Activated CD8-positive, alpha-beta T cell treated with anti-CD3 and anti-CD28 coated beads, Interleukin-2, amount 10 ng/mL, durations not matched to agents 7 days and 5 days (primary cell): ENCODE measurements at places on chromosomes 16 and 17. TPM values are rescaled to one million over a fixed set of nuclear protein-coding genes. Genes with fewer than 3 reads are reported as not detected.
A peak's percentile ranks its signal among the peaks of the same experiment; 100 is the strongest.

- H3K27me3 ChIP-seq, result no peaks in the 10 kb centered on the region
- no peaks in the 10 kb centered on the region for H3K4me1 ChIP-seq
- H3K4me3 ChIP-seq, result no peak overlapping the region
- H3K27ac ChIP-seq, result no peak overlapping the region
- DNase-seq, result no peak
These were observed 8.3 kb upstream of the RBFOX1 start for GRCh38 chr16:7324321-7324720.

DNA sequence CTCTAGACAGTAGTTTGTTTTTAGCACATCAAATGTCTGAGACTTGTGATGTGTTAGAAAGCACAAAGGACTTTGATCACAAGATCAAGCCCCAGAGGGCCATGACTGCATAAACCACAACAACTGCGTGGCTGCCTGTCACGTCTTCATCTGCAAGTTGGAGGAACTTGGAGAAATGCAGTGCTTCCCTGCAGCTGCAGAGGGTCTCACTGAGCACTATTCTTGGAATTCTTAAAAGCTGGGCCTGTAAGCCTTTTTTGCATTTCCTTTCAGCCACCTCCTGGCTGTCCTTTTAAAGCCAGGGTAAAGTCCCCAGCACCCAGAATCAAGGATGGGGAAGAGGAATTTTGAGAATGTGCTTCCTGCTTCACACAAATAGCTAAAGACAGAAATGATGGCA lies 431.3 kb downstream of the MAF start:
- H3K4me1 ChIP-seq, result peaks cover 14% of the 10 kb centered on the region
- H3K4me3 ChIP-seq, result no peak overlapping the region
- peak; percentile 53 for DNase-seq

DNA sequence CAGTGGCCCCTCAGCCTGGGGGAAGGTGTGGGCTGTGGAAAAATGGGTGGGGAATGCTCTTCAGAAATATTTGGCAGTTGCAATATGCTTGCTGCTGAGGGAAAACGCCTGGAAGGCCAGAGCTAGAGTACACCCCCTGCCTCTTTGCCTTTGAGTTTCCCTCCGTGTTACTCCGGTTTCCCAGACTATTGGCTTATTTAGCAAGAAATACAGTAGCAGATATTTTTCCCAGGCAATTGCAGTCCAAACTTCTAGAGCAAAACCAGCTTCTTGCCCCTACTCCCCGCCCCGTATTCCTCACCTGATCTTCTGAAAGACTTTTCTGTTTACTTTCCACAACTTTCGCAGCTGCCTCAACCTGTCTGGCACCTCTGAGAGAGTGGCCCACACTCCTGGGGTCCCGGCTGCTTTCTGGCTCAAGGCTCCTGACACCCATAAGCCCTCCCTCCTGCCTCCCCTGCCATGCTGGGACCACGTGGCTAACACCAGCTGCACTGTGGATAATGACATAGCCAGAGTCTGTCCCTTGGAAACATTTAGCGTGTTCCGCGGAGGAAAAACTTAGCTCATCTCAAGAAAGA lies 45.8 kb upstream of the HELZ start:
- H3K4me3 ChIP-seq, result no peak overlapping the region
- no peak for DNase-seq
- H3K36me3 ChIP-seq, result no peaks in the 10 kb centered on the region
- H3K27ac ChIP-seq, result no peak overlapping the region
- no peaks in the 10 kb centered on the region for H3K27me3 ChIP-seq

The STH gene
- not detected for total RNA-seq

DNA sequence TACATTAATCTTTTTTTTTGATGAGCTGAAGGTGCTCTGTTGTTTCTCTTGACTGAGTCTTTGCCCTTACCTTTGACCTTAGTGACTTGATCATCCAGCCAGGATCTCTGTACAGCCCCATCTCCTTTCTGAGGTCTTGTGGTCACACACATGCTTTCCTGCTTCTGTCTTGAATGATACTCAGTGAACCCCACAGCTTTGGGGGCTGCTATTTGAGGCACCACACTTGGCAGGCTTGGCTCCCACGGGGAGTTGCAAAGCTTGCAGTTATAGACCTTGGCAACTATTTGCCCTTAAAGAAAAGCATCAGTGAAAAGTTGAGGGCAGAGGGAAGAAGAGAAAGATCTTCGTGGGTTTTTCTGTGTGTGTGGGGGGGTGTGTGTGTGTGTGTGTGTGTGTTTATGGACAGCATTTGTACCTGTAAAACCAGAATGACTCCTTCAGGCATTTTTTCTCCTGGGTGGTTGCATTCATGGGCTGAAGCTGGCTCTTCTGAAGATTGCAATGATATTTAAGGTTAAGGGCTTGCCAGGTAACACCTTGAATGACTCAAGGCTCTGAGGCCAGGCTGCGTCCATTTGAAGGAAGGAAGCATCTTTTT lies 101.6 kb downstream of the MSI2 start:
- peak overlapping the region; percentile 59 for H3K27ac ChIP-seq
- peak overlapping the region; percentile 39 for H3K4me3 ChIP-seq
- peaks cover 62% of the 10 kb centered on the region for H3K4me1 ChIP-seq

The SLC52A1 gene
- total RNA-seq, result 0.40 TPM

DNA sequence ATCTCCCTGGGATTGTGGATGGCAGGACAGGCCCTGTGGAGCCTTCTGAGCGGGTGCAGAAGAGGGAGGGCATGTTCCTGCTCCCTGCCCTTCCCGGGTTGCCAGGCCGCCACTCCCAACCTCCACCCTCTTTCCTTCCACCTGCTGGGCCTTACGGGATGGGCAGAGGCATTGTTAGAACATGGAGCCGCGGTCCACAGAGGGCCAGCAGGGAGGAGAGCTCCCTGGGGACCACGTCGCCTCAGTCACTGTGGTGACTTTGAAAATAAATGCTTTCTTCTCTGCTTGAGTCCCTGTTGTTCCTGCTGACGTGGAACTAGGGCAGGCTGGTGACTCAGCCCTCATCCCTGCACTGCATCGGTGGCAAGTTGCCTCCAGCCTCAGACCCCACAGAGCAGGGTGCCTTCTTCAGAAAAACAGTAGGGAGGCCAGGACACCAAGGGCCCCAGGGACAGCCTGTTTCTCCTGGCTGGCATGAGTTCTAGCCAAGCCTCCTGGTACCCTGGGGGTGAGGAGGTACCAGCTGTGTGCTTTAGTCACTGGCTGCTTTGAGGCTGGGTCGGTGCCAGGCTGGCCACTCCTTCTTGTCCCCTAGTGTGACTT lies 224.9 kb downstream of the SEC14L1 start:
- H3K36me3 ChIP-seq, result no peaks in the 10 kb centered on the region
- DNase-seq, result no peak
- H3K4me1 ChIP-seq, result peaks cover 55% of the 10 kb centered on the region
- H3K27me3 ChIP-seq, result peaks cover 10% of the 10 kb centered on the region

- peaks cover 61% of the 10 kb centered on the region for H3K4me1 ChIP-seq
- H3K36me3 ChIP-seq, result peaks cover 52% of the 10 kb centered on the region
- peak; percentile 68 for DNase-seq
- peak overlapping the region; percentile 69 for H3K4me3 ChIP-seq
- no peaks in the 10 kb centered on the region for H3K27me3 ChIP-seq
- peak overlapping the region; percentile 95 for H3K27ac ChIP-seq
These were observed 2.4 kb upstream of the CISD3 start for GRCh38 chr17:38727736-38728135.

The SPATA33 gene
- 16.1 TPM for total RNA-seq

DNA sequence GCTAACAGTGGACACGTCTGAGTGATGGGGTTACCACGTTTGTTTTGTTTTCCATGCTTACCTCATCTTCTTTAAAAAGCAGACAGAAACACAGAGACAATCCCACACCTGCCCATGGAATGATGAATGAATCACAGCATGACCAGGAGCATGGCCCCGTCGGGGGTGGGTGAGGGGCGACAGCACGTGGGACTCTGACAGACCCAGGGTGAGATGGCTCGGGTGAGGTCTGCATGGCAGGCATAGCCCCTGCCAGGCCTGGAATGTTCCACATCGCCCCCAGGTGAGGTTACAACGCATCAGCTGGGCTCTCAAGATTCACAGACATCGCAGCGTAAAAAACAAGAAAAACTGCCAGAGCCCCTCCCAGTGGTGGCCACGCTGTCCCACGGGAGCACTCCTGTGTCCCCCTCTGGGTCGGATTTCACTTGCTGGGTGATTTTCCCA lies 18.1 kb downstream of the SLC7A5 start:
- H3K36me3 ChIP-seq, result peaks cover 63% of the 10 kb centered on the region
- H3K4me1 ChIP-seq, result peaks cover 58% of the 10 kb centered on the region
- H3K27me3 ChIP-seq, result no peaks in the 10 kb centered on the region
- no peak overlapping the region for H3K4me3 ChIP-seq
- peak overlapping the region; percentile 55 for H3K27ac ChIP-seq

GRCh38 chr17:51270636-51271035 lies 10.3 kb downstream of the UTP18 start:
- no peak overlapping the region for H3K27ac ChIP-seq
- H3K36me3 ChIP-seq, result peaks cover 53% of the 10 kb centered on the region
- H3K27me3 ChIP-seq, result no peaks in the 10 kb centered on the region
- no peak for DNase-seq
- peaks cover 7% of the 10 kb centered on the region for H3K4me1 ChIP-seq

- DNase-seq, result no peak
- no peaks in the 10 kb centered on the region for H3K27me3 ChIP-seq
- H3K4me1 ChIP-seq, result no peaks in the 10 kb centered on the region
- H3K27ac ChIP-seq, result no peak overlapping the region
- no peak overlapping the region for H3K4me3 ChIP-seq
These were observed 29.5 kb upstream of the DNAI2 start for GRCh38 chr17:74244548-74244947.

DNA sequence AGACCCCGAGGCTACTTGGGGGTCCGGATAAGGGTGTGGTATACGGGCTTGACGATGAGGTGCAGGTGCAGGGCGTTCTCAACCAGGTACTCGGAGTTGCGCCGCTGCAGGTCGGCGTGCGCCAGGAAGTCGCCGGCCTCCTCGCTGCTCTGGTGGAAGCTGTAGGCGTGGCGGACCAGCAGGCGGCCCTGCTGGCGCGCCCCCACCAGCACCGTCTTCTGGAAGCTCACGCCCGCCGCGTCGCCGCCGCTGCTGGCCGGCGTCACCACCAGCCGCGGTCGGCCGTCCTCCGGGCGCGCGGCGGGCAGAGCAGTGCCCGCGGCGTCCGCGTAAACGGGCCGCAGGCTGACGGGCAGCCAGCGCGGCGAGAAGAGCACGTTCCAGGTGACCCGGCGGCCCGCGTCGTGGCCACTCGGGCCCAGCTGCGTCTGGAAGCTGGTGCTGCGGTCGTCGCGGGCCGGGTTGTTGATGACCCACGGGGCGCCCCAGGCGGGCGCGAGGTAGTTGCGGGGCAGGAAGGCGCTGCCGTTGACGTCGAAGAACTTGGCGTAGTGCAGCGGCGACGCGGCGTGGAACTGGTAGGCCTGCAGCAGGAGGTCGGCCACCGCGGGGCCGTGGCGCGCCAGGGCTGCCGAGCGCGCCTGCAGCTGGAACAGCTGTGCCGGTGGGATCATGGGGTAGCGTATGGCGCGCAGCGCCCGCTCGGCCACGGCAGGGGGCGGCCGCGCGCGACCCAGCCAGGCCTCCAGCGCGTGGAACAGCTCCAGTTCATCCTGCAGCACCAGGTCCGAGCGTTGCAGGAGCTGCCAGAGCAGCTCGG lies 4.8 kb downstream of the BTBD17 start:
- peak; percentile 38 for DNase-seq
- no peak overlapping the region for H3K27ac ChIP-seq
- peaks cover 51% of the 10 kb centered on the region for H3K27me3 ChIP-seq
- peaks cover 2% of the 10 kb centered on the region for H3K4me1 ChIP-seq
- H3K4me3 ChIP-seq, result no peak overlapping the region
- H3K36me3 ChIP-seq, result no peaks in the 10 kb centered on the region

The NPIPB6 gene
- 0.99 TPM for total RNA-seq

The OR3A3 gene
- not detected for total RNA-seq

The PYDC1 gene
- not detected for total RNA-seq

- no peak overlapping the region for H3K4me3 ChIP-seq
- DNase-seq, result no peak
- H3K4me1 ChIP-seq, result peaks cover 29% of the 10 kb centered on the region
These were observed 51.4 kb downstream of the IRF8 start for GRCh38 chr16:85950136-85950918.

DNA sequence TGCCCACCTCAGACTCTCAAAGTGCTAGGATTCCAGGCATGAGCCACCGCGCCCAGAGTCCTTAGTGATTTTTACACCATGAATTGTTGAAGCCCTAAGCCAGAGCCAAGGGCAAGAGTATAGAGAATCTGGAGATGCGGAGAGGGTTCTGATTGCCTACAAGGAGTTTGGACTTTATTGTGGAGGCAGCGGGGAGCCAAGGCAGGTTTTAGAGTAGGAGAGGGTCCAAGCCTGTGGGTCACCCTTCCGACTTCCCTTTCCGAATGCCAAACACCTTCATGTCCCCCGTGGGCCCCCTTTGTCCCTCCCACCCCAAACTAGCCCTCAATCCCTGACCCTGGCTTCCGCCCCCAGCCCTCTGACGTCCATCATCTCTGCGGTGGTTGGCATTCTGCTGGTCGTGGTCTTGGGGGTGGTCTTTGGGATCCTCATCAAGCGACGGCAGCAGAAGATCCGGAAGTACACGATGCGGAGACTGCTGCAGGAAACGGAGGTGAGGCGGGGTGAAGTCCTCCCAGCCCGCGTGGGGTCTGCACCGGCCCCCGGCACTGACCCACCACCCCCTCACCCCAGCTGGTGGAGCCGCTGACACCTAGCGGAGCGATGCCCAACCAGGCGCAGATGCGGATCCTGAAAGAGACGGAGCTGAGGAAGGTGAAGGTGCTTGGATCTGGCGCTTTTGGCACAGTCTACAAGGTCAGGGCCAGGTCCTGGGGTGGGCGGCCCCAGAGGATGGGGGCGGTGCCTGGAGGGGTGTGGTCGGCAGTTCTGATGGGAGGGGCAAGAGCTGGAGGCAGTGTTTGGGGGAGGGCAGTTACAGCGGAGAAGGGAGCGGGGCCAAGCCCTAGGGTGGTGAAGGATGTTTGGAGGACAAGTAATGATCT lies 7.1 kb downstream of the MIEN1 start:
- H3K4me1 ChIP-seq, result no peaks in the 10 kb centered on the region
- no peaks in the 10 kb centered on the region for H3K27me3 ChIP-seq
- DNase-seq, result no peak
- H3K36me3 ChIP-seq, result peaks cover 3% of the 10 kb centered on the region

The TNRC6C gene
- 33.3 TPM for total RNA-seq

- H3K27me3 ChIP-seq, result no peaks in the 10 kb centered on the region
- DNase-seq, result no peak
- H3K4me3 ChIP-seq, result no peak overlapping the region
- no peaks in the 10 kb centered on the region for H3K4me1 ChIP-seq
These were observed 285.2 kb downstream of the CPPED1 start for GRCh38 chr16:12518241-12519175.

GRCh38 chr16:12009462-12009861 lies 32.9 kb downstream of the SNX29 start:
- no peaks in the 10 kb centered on the region for H3K27me3 ChIP-seq
- H3K36me3 ChIP-seq, result no peaks in the 10 kb centered on the region
- H3K4me3 ChIP-seq, result no peak overlapping the region
- no peak for DNase-seq
